ENCODE measurements at places on chromosomes 6 and 20.

GRCh38 chr6:28081486-28081751 lies 1.1 kb downstream of the ZNF165 start:
- no peak for DNase-seq

DNA sequence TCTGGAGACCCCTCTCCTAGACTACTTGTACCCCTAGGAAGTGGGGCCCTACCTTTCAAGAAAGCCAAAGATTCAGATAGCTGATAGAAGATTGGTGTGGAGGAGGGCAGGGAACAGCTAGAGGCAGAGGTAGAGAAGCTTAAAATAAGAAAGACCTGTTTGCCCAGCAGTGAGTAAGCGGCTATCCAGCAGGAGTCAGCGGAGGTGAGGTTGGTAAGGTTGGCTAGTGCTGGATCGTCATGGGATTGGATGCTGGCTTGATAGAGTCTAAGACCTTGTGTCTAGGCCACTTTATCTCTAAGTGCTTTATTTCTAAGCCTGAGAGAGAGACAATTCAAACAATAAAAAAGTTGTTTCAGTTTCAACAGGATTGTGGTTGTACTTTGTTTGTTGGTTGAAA lies 19.1 kb downstream of the ANKS1A start:
- no peak for DNase-seq

DNA sequence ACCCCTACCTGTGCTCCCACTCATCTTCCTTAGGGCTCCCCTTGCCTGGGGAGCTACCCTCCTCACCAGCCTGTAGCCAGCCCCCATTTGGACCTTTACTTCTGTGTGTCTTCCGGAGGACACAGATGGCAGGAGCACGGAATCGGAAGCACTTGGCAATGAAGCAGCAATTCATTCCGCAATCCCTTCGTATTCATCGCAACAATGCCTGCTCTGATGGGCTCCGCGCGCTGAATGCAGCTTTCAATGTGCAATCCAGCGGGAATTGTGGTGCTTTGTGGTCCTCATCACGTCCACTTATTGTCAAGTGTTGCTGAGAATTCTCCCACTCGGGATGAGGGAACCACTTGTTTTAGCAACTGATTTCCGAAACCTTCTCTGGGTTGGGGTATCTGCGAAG lies 336.0 kb downstream of the DHX35 start:
- no peak for DNase-seq

GRCh38 chr6:108526739-108527174 lies 34.0 kb upstream of the FOXO3 start:
- DNase-seq: no peak

GRCh38 chr6:21556968-21557721 lies 36.4 kb upstream of the SOX4 start:
- DNase-seq: peak; percentile 43

DNA sequence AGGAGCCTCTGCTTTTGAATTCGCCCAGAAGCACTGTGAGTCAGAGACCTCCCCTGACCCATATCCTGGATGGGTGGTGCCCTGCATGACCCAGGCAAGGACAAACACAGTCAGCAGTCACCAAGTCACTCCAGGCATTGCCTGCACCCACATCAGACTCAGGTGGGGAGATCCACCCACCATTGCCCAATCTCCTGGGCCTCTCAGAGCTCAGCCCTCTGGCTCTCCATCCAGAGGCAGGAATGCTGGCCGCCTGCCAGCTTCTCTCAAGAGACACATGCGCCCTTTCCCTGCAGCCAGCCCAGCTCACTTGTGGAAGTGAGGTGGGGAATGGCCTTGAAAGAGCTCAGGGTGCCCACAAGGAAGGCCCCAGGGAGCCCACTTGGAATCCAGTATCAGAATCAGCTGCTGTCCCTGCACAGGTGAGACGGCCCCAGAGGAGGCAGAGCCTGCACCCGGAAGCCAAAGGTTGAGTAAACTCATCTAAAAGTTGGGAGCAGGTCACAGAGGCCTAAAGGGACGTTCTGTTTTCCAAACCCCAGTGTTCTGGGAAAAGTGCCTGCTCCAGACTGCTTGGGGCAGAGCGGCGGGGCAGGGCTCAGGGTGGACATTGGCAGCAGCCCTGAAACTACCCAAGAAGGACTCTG lies 129.8 kb downstream of the PREX1 start:
- peak; percentile 33 for DNase-seq

- DNase-seq: no peak
Observed at GRCh38 chr20:10953437-10953836, 279.6 kb upstream of the JAG1 start.

GRCh38 chr6:26243132-26243531 lies 121.9 kb upstream of the BTN3A2 start:
- DNase-seq: no peak

DNA sequence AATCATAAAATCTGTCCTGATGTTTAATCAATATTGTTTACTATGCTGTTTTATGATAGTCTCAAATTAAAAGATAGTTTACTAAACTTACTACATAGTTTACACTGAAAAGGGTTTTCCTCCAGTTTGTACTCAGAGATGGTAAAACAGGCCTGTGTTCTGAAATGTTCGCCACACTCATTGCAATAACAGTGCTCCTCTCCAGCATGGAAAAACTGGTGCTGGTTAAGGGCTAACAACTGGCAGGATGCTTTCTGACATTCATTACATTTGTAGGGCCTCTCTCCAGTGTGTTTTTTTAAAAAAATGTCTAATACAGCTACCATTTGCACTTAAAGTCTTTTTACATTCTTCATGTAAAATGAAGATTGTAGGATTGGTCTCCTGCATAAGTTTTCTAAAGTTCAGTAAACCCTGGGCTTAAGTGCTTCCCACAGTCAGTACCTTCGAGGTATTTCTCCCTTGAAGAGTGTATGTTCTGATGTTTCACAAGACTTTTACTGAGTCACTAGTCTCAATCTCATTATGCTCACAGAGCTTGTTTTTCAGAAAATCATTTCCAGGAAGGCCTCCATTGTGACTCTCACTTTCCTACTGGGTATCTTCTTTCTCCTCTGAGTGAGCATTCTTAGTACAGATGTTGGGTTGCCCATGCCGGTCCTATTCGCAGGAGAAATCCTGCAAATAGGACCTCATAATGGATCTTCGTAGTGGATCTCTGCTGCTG lies 8.7 kb upstream of the ZSCAN12 start:
- peak; percentile 84 for DNase-seq

GRCh38 chr20:51596668-51597388 lies 54.3 kb upstream of the NFATC2 start:
- no peak for DNase-seq

Data from epithelial cell of proximal tubule (primary cell).